Tibial nerve (tissue), 4 donors: ENCODE measurements at places on chromosomes 16 and 17.

GRCh38 chr16:17647879-17648872, 177.4 kb upstream of the XYLT1 start:
- DNase-seq, result no peak

DNA sequence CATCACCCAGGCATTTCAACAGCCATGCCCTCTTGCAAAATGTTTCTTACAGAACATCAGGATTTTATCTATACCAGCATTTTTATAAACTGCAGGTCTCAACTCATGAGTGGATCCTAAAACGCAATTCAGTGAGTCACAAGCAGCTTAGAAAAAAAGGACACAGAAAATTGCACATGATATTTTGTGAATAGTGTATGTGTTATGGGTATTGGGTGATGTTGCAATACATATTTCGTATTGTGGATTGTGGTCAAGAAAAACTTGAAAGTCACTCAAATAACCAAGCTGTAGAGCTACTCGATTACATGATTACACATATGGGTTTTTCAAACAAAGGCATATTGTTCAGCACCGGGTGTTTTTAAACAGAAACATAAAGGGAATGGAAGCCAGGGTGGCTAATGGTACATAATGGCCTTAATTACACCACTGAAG, 1.4 kb downstream of the WIPI1 start:
- DNase-seq, result no peak

DNA sequence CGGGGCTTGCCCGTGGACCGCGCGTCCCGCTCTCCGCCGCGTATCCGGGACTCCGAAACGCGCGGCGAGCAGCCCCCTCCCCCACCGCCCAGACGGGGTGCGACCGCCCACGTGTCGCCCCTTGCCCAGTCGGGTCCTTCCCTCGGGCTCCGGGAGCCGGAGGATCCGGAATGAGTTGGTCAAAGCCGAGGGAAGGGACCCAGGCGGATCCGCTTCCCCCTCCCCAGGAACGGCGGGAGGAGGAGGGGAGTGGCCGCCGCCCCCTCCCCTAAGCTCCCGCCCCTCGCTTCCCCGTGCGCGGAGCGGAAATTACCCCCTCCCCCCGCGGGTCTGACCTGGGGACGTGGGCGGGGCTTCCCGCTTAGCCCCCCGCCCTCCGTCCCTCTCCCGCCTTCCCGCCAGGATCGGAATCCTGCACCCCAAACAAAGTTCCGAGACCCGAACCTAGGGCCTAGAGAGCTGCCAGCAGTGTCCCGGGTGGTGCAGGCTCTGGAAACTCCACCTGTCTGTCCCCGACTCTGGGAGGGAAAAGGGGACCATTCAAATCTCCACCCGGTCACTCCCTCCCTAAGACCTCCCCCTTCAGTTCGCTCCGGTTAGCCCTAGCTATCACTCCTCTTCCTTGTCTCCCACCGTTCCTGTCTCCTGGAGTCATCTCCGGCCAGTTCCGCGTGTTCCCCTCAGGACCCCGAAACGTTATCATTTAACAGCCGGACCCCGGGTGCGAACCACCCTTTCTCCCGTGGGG, 1.0 kb upstream of the IGF2BP1 start:
- DNase-seq, result no peak

DNA sequence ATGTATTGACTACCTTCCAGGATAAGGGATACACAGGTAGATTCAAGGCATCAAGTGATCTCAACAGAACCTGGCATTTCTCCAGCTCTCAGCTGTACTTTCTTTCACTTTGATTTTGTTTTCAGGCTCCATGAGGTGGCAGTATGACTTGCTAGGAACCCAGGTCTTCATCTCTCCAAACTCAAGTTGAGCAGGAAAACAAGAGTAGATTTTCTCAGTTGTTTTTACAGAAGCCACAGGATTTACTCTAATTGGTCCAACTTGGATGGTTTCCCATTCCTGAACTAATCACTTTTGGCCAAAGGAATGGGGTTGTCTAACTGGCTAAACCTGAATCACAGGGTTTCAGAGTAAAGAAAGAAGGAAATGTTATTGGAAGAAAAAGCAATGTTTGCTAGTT, 146.6 kb downstream of the TRIM37 start:
- no peak for DNase-seq

GRCh38 chr17:73519714-73520368, 124.4 kb downstream of the SDK2 start:
- DNase-seq, result no peak

- no peak for DNase-seq
Measured at GRCh38 chr16:83995754-83996153, 27.7 kb downstream of the NECAB2 start.

GRCh38 chr17:72407336-72407909, 286.6 kb downstream of the SOX9 start:
- no peak for DNase-seq

DNA sequence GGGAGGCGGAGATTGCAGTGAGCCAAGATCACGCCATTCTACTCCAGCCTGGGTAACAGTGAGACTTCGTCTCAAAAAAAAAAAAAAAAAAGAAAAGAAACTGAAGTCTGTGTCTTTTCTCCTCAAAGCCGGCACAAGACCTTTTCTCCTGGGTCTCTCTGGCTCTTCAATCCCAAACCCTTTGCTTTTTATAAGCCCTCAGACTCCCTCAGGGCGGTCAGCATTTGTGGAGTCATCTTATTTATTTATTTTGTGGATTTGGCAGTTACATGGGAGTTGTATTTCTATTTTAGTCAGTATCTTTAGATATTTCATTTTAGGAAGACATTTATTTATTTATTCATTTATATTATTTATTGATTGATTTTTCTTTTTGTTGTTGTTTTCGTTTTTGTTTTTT, 57.7 kb upstream of the MAP3K14 start:
- DNase-seq, result no peak

GRCh38 chr16:28027055-28027454, 36.5 kb downstream of the GSG1L start:
- no peak for DNase-seq

DNA sequence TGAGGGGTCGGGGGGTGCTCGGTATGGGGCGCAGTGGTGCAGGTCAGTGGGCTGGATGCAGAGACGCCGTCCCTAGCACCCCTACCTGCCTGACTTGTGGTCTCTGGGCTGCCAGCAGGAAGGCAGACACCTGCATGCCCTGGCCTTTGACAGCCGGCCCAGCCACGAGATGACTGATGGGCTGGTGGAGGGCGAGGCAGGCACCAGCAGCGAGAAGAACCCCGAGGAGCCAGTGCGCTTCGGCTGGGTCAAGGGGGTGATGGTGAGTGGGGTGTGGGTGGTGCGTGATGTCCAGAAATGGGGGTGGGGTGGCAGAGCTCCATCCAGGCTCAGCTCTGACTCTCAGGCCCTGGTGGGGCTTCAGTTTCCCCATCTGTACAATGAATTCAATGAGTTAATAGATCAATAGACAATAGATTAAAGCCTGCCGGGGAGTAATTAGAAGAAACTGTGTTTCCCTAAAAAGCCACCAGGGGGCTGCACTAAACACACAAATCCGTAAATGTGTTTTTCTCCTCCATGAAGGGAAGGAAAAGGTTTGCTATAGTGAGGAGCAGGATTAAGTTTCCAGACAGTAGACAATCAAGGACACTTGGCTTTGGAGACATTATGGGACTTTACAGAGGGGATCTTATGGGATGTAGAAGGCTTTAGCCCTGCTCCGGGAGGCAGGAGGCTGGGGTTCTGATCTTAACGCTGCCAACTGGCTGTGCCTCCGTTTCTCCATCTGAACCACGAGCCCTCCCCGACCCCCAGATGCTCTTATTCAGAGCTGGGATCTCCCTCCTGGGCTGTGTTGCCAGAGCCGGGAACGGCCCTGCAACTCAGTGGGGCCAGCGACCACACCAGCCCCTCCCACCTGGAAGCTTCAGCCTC, 2.2 kb downstream of the SLC12A3 start:
- DNase-seq, result no peak

GRCh38 chr16:68386628-68387027, 61.7 kb downstream of the SMPD3 start:
- no peak for DNase-seq

- no peak for DNase-seq
Measured at GRCh38 chr16:50611332-50611934, 63.2 kb downstream of the NKD1 start.

- no peak for DNase-seq
Measured at GRCh38 chr17:78174870-78175642, 6.7 kb downstream of the SYNGR2 start.

GRCh38 chr16:68049449-68049848, 26.4 kb downstream of the DUS2 start:
- DNase-seq, result no peak

GRCh38 chr16:50386774-50387173, 18.0 kb upstream of the BRD7 start:
- DNase-seq, result no peak

DNA sequence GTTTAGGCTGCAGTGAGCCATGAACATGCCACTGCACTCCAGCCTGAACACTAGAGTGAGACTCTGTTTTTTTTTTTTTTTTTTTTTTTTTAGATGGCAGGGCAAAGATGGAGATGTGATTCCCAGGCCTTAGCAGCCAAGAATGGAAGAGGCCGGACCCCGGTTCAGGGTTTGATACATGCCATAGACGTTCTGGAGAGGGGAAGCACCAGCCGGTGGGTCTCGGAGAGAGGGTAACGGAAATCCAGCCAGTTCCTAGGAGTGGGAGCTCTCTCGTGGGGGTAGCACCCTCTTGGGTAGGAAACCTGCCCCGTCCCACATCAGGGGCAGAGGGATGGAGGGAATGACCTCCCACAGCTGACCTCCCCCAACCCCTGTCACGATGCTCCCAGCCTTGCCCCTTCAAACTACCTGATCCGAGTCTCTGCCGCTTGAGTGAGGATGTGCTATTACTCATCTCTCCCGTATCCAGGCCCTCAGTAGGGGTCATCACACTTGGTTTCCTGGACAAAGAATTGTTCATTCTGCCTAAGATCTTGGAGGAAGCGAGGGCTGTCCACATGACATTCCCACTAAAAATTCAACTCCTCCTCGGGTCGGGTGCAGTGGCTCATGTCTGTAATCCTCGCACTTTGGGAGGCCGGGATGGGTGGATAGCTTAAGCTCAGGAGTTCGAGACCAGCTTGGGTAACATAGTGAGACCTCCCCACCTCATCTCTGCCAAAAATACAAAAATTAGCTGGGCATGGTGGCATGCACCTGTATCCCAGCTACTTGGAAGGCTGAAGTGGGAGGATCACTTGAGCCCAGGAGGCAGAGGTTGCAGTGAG, 47.3 kb downstream of the MIS12 start:
- DNase-seq, result no peak

- DNase-seq, result no peak
Measured at GRCh38 chr16:50271148-50272041, 5.0 kb downstream of the ADCY7 start.

DNA sequence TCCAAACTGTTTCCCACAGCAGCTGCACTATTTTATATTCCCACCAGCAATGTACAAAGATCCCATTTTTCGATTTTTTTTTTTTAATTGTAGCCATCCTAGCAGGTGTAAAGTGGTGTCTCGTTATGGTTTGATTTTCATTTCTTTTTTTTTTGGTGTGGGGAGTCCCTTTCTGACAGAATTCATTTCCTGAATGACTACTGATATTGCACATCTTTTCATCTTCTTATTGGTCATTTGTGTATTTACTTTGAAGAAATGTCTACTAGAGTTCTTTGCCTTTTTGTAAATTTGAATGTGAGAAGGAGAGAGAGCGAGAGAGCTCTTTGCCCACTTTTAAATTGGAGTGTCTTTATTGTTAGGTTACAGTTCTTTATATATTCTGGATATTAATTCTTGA, 14.0 kb downstream of the CYB5B start:
- DNase-seq, result no peak

- no peak for DNase-seq
Measured at GRCh38 chr17:31373150-31374093, 18.1 kb upstream of the RAB11FIP4 start.

DNA sequence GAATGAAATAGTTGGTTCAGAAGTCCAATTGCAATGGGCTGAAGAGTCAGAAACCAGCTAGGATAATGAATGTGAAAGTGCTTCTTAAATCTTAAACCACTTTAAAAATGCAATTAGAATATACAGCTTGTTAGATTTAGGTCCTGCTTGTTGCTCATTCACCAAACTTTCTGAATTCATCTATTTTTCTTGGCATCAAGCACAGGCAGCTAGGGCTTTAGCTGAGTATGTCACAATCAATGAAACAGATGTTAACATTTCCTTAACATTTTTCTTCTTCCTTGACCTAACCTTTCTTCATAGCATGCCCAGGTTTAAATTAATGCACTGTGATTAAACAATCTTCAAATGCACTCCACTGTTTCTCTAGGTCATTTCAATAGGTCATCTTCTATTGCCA, 14.4 kb downstream of the KIF2B start:
- DNase-seq, result no peak

DNA sequence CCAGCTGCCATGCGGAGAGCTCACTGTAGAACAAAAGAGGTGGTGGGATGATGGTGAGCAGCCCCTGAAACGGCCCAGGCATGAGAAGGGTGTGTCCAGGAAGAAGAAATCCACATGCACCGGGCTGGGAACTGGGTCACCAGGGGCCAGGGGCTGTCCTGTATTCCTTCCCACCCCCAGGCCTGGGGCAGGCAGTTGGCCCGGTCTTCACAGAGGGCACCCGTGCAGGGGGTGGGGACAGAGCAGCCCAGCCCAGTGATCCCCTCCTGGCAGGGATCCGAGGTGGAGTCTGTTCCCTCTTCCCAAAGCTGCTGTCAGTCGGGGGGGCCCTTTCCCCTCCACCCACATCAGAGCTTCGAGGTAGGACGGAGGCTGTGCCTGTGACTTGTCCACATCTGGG, 9.2 kb downstream of the HS3ST6 start:
- no peak for DNase-seq
